RWPE1 (cell line): ENCODE measurements at places on chromosomes 4 and X.
A peak's percentile ranks its signal among the peaks of the same experiment; 100 is the strongest.

DNA sequence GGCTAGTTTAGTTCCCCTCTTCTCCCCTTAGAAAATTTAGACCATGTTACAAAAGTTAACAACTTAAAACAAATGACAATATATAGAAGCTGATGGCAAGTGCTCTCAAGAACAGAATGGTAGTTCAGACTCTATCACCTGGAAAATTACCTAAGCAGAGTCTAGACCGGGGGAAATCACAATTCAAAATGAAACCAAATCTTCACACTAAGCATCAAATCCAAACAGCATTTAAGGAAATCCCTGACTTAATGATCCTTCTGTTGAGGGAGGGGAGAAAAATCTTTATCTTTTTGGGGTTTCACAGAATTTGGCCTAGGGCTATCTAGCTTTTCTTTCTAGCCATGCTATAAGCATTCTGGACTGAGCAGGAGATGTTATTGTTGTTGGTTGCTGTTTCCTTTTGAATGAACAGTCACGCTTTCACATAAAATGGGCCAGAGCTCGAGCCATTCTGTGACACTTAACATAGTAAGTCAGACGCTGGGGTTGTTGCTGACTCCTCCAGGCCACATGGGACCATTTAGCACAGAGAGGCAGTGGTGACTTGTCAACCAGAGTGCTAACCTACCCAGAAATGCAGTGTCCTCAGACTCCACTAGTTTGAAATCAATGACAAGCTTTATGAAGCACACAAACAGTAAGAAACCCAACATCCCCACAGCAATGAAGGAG lies 16.0 kb upstream of the LSM6 start:
- DNase-seq: no peak

DNA sequence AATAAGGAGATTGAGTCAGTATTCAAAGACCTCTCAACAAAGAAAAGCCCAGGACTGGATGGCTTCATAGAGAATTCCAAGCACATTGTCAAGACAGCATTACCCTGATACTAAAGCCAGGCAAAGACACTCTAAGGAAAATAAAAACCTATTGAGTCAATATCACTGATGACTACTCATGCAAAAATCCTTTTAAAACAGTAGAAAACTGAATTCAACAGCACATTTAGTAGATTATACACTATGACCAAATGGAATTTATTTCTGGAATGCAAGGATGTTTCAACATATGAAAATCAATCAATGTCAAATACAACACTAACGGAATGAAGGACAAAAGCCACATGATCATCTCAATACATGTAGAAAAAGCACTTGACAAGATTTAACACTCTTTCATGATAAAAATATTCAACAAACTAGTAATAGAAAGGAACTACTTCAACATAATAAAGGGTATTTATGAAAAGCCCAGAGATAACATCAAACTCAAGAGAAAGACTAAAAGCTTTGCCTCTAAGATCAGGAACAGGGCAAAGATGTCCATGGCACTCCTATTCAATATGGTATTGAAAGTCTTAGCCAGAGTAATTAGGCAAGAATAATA lies 633.3 kb downstream of the ANKRD50 start:
- DNase-seq: no peak

DNA sequence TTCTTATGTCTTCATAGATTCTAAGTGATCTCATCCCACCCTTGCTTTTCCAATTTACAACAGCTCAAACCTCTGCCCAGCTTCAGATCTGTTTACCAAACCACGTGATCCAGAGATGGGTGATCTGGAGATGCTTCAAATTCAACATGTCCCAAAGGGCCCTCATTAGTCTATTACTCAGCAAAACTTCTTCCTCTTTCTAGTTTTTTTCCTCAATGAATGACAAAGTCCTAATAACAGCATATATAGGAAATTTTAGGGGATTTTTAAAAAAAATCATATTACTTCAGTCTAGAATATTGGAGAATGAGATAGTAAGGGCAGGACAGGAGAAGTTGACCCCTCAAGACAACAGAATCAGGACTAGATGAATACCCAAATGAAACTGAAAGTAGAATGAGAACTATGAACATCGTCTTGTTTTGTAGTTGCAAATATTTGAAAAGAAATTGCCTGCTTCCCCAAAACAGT lies 127.1 kb downstream of the CFAP299 start:
- no peak for DNase-seq

- no peak for DNase-seq
Measured at GRCh38 chrX:25663701-25664100, 474.4 kb upstream of the MAGEB18 start.

GRCh38 chrX:125205918-125206665 lies 113.6 kb upstream of the TEX13C start:
- DNase-seq: no peak

DNA sequence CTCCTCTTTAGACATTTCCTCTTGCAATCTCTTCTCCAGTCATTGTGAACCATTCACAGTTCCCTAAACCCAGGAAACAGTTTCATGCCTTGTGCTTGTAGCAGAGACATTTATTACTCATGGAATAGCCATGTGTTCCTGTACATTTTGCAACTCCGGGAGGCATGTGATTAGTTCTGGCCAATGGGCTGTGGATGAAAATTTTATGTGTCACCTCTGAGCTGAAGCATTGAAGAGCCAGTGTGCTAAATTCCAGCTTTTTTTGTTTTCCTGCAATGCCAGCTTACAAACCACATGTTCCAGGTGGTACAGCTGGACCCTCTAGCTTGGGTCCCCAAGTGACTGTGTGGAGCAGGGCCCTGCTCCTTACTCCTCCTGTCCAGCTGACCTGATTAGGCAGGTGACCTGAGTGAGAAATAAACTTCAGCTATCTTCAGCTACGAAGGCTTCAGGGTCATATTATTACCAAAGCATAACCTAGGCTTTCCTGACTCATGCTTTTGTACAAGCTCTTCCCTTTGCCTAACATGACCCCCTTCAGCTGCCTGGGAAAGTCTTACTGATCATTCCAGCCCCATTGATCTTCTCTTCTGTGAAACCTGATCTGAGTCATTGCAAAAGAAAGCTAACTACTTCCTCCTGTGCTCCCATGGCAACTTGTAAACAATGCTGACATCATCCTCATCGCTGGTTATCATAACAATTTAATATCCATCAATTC lies 200.4 kb downstream of the PTTG2 start:
- DNase-seq: peak; percentile 90

- DNase-seq: no peak
Measured at GRCh38 chrX:109345856-109346255, 136.0 kb downstream of the GUCY2F start.

- DNase-seq: no peak
Measured at GRCh38 chr4:830601-831482, 4.9 kb upstream of the CPLX1 start.

DNA sequence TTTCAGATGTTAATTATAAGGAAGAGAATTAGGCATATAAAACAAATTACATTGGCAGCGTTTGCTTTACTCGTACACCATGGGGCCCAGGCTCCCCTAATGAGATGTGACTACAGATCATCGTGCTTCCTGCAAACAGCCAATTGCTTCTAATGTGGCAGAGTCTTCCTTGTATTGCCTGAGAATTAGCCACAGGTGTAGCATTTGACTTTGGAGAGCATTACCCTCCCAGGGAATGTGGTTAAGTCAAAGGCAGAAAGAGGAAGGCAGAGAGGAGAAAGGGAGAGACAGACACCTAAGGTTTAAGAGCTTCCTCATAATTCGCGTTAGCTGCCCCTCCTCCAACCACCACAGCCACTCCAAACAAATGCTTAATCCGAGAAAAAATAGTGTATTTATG lies 97.0 kb downstream of the MID1IP1 start:
- DNase-seq: no peak
